Foreskin fibroblast (primary cell): ENCODE measurements at places on chromosomes 3 and 15.
A peak's percentile ranks its signal among the peaks of the same experiment; 100 is the strongest.

GRCh38 chr3:69787436-69788168 lies 48.3 kb downstream of the MITF start:
- peak; percentile 80 for DNase-seq

DNA sequence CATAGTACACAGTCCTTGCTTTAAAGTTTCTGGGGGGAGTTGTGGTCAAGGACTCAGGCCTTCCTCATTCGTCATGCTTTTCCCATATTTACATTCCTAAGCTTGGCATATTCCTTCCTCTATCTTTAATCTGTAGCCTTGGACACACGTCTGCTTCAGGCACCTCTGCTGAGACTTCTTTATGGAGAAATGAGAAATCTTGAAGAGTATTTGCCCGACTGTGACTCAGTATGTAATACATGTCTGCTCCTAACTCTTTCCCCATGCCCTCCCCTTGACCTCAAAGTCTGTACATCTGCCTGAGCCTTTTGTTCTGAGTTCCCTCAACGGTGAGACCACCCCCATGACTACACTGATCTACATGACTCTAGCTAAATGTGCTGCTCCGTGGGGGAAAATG lies 246.1 kb downstream of the SI start:
- DNase-seq, result no peak

GRCh38 chr3:196215493-196216020 lies 777 bp upstream of the SLC51A start:
- DNase-seq, result no peak

DNA sequence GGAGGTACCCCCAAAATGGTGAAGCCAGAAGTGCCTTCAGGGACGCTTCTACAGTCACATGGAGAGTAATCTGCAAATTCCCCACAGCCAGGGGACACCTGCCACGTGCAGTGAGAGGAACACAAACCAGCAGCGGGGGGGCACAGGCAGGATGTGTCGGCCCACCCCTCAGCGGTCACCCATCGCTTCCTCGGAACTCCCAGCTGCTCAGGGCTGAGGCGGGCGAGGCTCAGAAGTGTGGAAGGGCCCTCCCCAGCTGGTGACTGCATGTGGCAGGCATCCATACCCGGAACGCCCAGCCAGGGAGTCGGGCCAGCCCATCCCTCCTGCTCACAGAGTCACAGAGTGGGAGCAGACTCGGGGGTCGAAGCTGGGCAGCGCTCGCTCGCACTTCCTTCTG lies 63.7 kb downstream of the SLC12A8 start:
- DNase-seq, result no peak
